ENCODE measurements at places on chromosomes 16 and 17. TPM values are rescaled to one million over a fixed set of nuclear protein-coding genes. Genes with fewer than 3 reads are reported as not detected.

GRCh38 chr16:83068686-83069085 lies 441.9 kb downstream of the CDH13 start:
- no peak overlapping the region for H3K27ac ChIP-seq
- H3K4me1 ChIP-seq, result no peaks in the 10 kb centered on the region
- no peak overlapping the region for H3K4me3 ChIP-seq
- no peaks in the 10 kb centered on the region for H3K27me3 ChIP-seq

DNA sequence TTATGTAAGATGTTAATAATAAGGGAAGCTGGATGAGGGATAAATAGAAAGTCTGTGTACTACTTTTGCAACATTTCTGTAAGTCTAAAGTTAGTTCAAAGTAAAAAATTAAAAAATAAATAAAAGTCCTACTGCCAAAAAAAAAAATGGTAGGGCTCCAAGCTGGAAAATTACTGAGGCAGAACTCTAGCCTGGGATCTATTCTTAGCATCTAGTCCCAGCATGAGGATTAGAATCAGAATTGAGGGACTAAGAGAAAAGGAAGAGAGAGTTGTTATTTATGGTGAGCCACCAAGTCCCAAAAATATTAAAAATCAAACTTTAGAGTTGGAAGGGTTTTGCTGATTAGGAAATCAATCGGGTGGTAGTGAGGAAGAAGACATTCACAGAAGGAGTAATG lies 110.3 kb downstream of the CYB561 start:
- no peak for DNase-seq
- H3K4me1 ChIP-seq, result no peaks in the 10 kb centered on the region
- H3K27me3 ChIP-seq, result no peaks in the 10 kb centered on the region
- no peak overlapping the region for H3K4me3 ChIP-seq
- H3K27ac ChIP-seq, result no peak overlapping the region
- H3K36me3 ChIP-seq, result peaks cover 6% of the 10 kb centered on the region

DNA sequence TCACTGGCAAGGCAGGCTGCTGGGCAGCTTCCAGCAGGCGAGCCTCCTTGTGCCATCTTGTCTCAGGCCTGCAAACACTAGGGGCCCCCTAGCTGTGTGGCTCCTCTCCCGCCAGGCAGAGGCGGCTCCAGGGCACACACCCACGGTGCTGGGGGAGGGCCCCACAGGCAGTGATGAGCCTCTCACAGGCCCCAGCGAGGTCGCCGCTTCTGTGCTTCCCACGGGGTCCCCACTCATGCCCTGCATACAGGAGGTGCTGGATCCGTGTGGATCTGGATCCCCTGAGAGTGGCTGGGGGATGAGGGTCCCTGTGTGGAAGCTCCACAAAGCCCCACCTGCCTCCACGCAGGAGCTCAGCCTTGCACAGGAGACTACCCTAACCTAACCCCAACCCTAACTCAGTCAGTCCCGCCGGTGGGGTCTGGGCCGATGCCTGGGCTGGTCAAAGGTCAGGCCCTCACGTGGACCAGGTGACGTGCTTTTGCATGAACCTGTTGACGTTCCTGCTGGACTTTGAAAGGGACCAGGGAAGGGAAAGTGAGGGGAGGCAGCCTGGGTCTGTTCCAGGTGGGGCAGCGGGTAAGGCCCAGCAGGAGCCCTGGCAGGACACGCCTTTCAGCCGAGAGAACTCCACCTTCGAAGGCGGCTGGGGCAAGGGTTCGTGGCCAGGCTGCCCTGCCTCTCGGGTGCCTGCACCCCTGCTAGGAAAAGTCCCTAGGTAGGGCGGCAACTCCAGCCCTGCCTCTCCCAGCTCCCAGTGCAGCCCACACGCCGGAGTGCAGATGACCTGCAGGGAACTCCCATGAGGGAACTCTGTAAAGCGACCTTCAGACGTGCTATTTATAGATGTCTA lies 5.2 kb downstream of the SECTM1 start:
- no peak for DNase-seq
- no peak overlapping the region for H3K4me3 ChIP-seq
- no peak overlapping the region for H3K27ac ChIP-seq
- no peaks in the 10 kb centered on the region for H3K36me3 ChIP-seq

GRCh38 chr17:76784926-76785325 lies 47.0 kb downstream of the MFSD11 start:
- no peak overlapping the region for H3K27ac ChIP-seq
- peaks cover 4% of the 10 kb centered on the region for H3K4me1 ChIP-seq
- DNase-seq, result no peak
- H3K4me3 ChIP-seq, result no peak overlapping the region

- H3K4me1 ChIP-seq, result peaks cover 19% of the 10 kb centered on the region
- peaks cover 44% of the 10 kb centered on the region for H3K36me3 ChIP-seq
Measured at GRCh38 chr17:35514564-35514963, 22.9 kb downstream of the SLFN12L start.

DNA sequence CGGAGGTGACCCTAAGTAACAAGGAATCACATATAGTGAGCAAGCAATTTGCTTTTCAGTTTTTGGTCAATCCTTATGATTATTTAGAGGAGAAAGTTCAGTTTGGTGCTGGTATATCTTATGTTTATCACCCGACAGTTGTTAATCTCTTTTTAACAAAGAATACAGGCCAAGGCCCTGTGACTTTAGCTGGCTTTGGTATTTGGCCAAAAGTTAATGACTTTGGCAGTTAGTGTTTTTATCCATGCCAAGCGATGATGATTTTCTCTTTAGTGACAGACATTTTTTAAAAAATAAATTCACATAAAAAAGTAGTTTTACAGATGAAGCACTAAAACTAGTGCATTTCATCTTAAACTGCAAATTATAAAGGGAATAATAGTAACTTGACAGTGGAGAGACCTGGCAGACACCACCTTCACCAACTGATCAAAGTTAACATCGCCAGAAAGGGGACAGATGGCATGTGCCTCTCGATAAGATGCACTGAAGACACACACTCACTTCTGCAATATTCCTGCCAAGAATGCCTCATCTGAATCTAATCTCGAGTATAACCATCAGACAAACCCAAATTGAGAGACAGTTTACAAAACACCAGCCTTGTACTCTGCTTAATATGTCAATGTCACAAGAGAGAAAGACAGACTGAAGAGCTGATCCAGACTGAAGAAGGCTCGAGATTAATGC lies 6.9 kb downstream of the DEXI start:
- H3K4me1 ChIP-seq, result peaks cover 58% of the 10 kb centered on the region
- H3K4me3 ChIP-seq, result no peak overlapping the region
- no peak for DNase-seq
- no peaks in the 10 kb centered on the region for H3K27me3 ChIP-seq

DNA sequence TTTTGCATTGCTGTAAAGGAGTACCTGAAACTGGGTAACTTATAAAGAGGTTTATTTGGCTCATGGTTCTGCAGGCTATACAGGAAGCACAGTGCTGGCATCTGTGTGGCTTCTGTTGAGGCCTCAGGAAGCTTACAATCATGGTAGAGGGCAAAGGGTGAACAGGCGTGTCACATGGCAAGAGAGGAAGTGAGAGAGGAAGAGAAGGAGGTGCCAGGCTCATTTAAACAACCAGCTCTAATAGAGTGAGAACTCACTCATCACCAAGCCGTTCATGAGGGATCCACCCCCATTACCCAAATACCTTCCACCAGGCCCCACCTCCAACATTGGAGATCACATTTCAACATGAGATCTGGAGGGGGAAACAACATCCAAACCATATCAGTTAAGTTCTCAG lies 16.4 kb upstream of the CLEC19A start:
- H3K27ac ChIP-seq, result no peak overlapping the region
- DNase-seq, result no peak
- no peaks in the 10 kb centered on the region for H3K4me1 ChIP-seq
- H3K27me3 ChIP-seq, result peaks cover 2% of the 10 kb centered on the region
- H3K4me3 ChIP-seq, result no peak overlapping the region

DNA sequence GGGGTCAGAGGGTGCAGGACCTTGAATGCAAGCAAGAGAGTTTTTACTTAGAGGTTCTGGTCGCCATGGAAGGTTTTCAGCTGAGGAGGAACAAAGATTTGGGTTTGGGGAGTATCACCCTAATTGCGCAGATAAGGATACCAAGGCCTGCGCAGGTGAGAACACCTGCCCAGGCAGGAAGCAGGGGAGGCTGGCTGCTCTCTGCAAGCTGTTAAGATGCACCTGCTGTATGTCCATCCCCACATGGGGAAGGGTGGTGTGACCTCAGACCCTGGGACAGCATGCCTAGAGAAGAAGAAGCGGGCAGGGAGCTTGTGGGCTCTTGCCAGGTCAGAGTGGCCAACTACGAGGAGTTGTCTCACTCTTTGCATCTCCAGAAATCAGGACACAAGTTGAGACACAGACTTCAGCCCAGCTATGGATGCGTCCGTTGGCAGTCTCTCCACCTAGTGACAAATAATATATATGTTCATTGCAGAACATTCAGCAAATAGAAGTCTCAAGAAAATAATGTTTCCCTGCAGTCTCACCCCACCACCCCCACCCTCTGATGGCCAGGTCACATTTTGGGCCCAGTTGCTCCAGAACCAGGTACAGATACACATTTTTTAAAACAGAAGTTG lies 77.7 kb downstream of the SREBF1 start:
- H3K4me1 ChIP-seq, result peaks cover 49% of the 10 kb centered on the region
- no peak for DNase-seq
- H3K4me3 ChIP-seq, result no peak overlapping the region
- H3K27me3 ChIP-seq, result no peaks in the 10 kb centered on the region
- no peaks in the 10 kb centered on the region for H3K36me3 ChIP-seq

- no peaks in the 10 kb centered on the region for H3K27me3 ChIP-seq
- no peaks in the 10 kb centered on the region for H3K36me3 ChIP-seq
- H3K27ac ChIP-seq, result no peak overlapping the region
- no peak for DNase-seq
- no peak overlapping the region for H3K4me3 ChIP-seq
Measured at GRCh38 chr17:66353937-66354401, 51.6 kb downstream of the PRKCA start.

DNA sequence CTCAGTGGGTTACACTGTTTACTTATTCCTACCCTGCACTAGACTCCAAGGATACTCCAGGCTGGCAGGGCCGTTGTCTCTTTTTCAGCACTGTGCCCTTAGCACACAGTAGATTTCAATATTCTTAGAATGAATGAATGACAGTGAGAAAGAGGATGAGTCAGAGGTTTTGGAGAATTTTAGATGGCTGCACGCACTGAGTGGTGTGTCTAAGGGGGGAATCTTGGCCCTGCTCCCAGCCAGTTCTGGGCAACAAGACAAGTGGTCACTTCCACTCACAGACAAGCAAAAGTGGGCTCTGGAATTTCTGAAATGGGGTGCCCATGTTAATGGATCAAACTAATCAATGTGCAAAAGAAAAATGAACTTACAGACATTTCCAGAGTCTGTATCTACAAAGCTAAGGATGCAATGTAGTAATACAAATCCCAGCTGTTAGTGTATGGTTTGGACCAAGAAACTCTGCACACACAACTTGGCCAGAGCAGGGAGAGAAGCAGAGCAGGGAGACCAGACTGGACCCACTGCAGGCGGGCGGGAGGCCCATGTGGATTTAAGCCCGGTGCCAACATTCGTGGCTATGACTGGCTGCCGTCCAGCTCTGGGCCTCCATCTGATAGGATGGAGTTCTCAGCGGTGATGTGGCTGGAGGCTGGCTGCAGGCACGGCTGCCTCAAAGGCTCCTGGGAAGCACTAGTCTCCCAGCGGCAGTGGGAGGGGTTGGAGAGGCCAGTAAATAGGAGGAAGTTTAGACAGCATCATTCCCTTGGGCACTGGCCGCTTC lies 95.6 kb upstream of the CDYL2 start:
- H3K4me1 ChIP-seq, result no peaks in the 10 kb centered on the region
- no peak overlapping the region for H3K4me3 ChIP-seq
- no peak overlapping the region for H3K27ac ChIP-seq
- no peaks in the 10 kb centered on the region for H3K27me3 ChIP-seq

DNA sequence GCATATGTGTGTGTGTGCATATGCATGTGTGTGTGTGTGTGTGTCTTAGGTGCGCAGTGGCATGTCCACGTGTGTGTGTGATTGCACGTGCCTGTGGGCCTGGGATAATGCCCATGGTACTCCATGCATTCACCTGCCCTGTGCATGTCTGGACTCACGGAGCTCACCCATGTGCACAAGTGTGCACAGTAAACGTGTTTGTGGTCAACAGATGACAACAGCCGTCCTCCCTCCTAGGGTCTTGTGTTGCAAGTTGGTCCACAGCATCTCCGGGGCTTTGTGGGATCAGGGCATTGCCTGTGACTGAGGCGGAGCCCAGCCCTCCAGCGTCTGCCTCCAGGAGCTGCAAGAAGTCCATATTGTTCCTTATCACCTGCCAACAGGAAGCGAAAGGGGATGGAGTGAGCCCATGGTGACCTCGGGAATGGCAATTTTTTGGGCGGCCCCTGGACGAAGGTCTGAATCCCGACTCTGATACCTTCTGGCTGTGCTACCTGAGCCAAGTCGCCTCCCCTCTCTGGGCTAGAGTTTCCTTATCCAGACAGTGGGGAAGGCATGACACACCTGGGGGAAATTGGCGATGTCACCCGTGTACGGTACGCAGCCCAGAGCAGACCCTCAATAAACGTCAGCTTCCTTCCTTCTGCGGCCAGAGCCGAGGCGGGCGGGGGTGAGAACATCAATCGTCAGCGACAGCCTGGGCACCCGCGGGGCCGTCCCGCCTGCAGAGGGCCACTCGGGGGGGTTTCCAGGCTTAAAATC lies 47.6 kb downstream of the IL21R start:
- peak overlapping the region; percentile 18 for H3K27ac ChIP-seq
- peaks cover 78% of the 10 kb centered on the region for H3K4me1 ChIP-seq
- H3K4me3 ChIP-seq, result peak overlapping the region; percentile 10
- DNase-seq, result peak; percentile 31
- H3K27me3 ChIP-seq, result no peaks in the 10 kb centered on the region

- DNase-seq, result no peak
- no peaks in the 10 kb centered on the region for H3K4me1 ChIP-seq
- no peak overlapping the region for H3K4me3 ChIP-seq
- H3K36me3 ChIP-seq, result peaks cover 71% of the 10 kb centered on the region
Measured at GRCh38 chr17:63760771-63761539, 12.4 kb downstream of the CCDC47 start.

DNA sequence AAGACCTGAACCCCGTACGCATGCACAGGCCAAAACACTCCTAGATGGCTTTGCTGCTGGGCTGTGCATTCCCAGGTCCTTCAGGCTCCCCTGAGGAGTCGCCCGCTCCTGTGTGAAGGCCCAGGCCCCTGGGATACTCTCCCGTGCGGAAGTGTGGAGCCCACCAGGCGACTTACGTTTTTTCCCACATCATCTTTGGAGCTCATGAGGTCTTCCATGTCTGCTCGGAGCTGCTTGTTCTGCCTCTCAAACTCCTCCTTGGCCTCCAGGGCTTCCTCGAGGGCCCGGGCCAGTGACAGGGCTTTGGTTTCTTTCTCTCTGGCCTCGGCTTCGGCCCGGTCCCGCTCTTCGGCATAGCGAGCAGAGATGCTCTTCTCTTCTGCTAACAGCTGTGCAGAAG lies 56.4 kb downstream of the NDEL1 start:
- no peak overlapping the region for H3K27ac ChIP-seq
- no peaks in the 10 kb centered on the region for H3K36me3 ChIP-seq
- no peaks in the 10 kb centered on the region for H3K27me3 ChIP-seq
- no peak for DNase-seq

- no peaks in the 10 kb centered on the region for H3K36me3 ChIP-seq
- H3K27me3 ChIP-seq, result peaks cover 24% of the 10 kb centered on the region
- no peak overlapping the region for H3K27ac ChIP-seq
- H3K4me3 ChIP-seq, result no peak overlapping the region
Measured at GRCh38 chr16:49838441-49839016, 17.4 kb downstream of the ZNF423 start.

GRCh38 chr16:57938936-57939871 lies 31.7 kb downstream of the CNGB1 start:
- H3K27me3 ChIP-seq, result no peaks in the 10 kb centered on the region
- H3K4me3 ChIP-seq, result no peak overlapping the region
- H3K36me3 ChIP-seq, result no peaks in the 10 kb centered on the region
- no peak for DNase-seq
- H3K27ac ChIP-seq, result no peak overlapping the region
- H3K4me1 ChIP-seq, result no peaks in the 10 kb centered on the region

SMIM36 gene
- not detected for total RNA-seq

KRT28 gene
- total RNA-seq, result not detected

SEZ6L2 gene
- not detected for total RNA-seq

NQO1 gene
- 0.80 TPM for total RNA-seq

KCNG4 gene
- total RNA-seq, result not detected

PSMD12 gene
- total RNA-seq, result 52.5 TPM

CBFA2T3 gene
- 0.80 TPM for total RNA-seq
